ENCODE measurements at places on chromosomes 7 and 10.

GRCh38 chr7:36299823-36300341 is 89.8 kb upstream of the ANLN start:
- no peak for DNase-seq

GRCh38 chr7:49703881-49704280 is 69.6 kb upstream of the VWC2 start:
- DNase-seq: no peak

DNA sequence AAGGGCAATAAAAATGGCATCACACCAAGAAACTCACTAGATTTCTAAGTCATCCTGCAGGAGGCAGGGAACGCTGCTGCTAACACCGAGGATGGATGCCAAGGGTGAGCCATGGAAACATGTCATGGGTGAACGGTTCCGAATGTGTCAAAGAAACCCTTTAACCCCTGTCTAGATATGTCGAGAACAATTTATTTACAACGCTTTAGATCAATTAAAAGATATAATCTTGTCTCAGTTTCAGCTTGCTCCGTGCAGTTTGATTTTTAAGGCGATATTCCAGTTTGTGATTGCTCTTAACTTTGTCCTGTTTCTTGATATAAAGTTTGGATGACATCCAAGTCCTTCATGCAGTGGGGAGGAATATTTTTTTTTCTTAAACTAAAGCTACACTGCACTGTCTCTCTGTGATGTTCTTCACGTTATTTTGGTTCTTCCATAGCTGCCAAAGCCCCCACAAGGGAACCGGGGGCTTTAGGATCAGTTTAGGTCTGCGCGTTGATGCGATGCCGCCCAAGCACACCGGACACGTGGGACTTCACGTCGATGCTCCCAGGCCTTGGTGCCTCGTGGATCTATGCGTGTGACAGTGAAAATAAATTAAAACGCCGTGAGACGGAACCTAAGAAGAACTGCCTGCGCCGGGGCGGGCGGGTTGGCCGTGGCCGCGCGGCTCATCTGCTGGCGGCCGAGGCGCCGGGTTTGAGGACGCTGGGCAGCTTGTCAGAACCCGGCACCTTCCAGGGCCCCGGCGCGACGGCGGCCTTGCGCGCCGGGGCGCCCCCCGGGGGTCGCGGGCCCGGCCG is 220.3 kb downstream of the PHTF2 start:
- no peak for DNase-seq

GRCh38 chr7:126533715-126534114 is 719.0 kb downstream of the GRM8 start:
- no peak for DNase-seq

DNA sequence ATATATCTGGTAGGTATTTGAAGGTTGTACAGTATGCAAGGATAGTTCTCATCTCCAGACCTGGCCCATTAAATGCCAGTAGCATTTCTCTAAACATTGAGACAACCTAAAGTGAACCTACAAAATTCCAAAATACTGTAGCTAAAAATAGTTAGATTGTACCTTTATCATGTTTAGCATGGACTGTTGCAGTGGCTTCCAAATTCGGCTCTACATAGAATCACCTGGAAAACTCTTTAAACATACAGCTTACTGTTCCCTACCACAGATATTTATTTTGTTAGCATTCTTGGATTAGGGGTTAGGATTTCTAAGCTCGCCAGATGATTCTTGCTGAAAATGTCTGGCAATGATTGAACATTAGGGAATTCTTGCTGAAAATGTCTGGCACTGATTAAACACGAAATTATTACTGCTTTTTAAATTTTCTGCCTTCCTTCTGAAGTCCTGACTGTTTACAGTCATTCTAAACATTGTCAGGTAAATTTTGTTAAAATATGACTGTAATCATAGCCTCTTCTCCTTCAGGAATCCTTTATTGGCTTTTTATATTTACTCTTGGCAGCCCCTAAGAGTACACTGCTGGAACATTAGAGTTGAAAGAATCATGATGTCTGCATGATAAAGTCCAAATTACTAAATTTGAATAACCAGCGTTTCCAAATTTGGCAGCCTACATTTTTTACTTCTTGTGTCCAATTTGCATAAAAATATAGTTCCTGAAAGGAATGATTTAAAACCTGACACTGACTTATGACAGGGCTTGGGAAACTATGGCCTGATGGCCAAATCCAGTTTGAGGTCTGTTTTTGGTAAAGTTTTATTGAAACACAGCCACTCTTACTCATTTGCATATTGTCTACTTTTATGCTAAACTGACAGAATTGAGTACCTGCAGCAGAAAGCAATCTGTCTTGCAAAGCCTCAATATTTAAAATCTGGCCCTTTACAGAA is 40.3 kb downstream of the SHOC2 start:
- no peak for DNase-seq

DNA sequence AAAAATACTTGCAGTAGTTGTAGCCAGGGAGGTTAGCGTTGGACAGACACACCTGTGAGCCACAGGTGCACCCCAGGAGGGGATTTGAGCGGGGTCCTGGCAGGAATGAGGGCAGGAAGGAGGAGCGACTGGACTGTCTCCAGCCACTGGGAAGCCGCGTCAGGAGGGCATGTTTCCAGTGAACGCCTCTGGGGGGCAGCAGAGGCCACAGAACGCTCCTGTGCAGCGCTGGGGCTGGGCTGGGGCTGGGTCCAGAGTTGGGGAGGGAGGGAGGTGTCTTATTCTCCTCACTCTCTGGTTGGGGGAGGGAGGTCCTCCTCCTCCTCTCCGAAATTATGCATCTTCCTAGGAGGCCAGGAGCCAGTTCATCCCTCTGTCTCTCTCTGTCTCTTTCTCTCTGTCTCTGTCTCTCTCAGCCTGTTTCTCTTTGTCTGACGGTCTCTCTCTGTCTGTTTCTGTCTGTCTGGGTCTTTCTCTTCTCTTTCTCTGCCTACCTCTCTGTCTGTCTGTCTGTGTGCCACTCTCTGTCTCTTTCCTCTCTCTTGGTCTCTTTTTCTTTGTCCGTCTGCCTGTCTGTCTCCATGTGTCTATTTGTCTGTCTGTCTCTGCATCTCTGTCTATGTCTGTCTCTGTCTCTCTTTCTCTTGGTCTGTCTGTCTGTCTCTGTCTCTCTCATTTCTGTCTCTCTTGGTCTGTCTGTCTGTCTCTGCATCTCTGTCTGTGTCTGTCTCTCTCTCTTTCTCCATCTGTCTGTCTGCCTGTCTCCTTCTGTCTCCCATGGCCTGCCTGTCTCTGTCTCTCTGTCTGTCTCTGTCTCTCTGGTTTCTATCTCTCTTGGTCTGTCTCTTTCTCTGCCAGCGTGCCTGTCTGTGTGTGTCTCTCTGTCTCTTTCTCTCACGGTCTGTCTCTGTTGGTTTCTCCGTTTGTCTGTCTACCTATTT is 9.9 kb upstream of the PSMG3 start:
- peak; percentile 73 for DNase-seq

DNA sequence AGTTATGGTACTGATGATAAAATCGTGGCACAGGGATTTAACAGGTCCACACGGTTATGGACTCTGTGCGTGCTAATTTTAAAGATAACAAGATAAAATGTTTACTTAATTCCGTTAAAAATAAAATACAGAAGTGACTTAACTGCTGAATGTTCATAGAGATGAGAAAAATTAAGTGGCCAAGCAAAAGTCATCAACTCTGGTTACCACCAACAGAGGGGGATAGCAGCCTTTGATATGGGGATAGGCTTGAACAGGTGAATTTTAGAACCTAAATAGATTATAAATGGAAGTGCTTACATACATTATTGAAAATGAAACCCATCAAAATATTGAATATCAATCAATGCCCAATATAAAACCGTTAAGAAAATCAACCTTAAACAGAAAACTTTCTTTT is 245.0 kb downstream of the WDR37 start:
- DNase-seq: no peak

DNA sequence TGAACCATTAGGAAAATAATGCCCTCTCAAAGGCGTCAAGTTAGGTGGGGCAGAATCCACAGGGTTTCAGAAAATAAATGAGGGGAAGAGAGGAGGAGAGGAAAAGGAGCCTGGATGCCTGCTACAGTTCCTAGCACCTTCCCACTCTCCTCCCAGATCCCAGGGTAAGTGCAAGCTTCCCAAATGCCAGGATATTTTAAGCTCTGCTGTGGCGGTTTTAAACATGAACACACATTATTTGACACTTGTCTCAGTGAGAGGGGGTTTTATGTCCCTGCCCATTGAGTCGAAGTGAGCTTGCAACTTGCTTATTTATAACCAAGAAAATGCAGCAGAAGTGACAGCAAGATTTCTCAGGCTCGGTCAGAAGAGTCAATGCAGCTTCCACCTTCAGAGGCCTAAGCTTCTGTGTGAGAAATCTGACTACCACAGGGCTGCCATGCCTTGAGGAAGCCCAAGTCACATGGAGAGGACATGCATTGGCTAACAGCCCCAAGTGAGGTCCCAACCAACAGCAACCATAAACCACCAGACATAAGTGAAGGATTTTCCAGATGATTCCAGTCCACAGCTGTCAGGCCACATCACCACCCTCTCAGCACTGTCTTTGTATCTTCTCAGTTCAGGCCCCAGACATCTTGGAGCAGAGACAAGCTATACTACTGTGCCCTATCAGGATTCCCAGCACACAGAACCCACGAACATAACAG is 17.9 kb upstream of the BMPER start:
- DNase-seq: no peak

DNA sequence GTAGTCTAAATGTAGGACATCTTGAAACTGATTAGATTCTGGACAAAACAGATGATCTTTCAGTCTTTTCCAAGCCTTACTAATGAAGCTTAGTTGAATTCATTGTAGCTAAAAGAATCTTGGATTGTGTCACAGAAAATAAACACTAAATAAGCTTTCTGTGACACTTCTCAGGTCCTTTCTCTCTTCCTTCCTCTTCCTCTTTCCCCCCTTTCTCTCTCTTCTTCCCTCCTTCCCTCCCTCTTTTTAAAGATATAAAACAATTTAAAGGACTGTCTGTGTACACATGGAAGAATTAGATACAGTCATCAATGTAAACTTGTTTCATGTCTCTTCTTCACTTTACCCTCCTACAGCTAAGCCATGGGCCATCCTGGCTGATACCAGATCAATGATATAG is 5.3 kb upstream of the COMMD3 start:
- DNase-seq: no peak

- no peak for DNase-seq
Observed at GRCh38 chr10:19003341-19003740, 45.3 kb upstream of the MALRD1 start.

DNA sequence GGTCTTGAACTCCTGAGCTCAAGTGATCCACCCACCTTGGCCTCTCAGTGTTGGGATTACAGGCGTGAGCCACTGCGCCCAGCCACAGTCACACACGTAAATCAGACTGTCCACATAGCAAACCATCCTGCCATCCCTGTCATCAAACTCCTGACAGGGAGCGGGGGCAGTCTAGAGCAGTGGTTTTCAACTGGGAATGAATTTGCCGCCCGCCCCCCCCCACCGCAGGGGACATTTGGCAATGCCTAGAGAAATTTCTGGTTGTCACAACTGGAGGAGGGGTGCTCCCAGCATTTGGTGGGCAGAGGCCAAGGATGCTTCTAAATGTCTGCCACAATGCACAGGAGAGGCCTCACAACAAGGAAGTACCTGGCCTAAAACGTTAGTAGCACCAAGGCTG is 24.1 kb downstream of the CAMK2G start:
- DNase-seq: no peak

- DNase-seq: no peak
Observed at GRCh38 chr7:114343949-114344708, 70.5 kb upstream of the FOXP2 start.

DNA sequence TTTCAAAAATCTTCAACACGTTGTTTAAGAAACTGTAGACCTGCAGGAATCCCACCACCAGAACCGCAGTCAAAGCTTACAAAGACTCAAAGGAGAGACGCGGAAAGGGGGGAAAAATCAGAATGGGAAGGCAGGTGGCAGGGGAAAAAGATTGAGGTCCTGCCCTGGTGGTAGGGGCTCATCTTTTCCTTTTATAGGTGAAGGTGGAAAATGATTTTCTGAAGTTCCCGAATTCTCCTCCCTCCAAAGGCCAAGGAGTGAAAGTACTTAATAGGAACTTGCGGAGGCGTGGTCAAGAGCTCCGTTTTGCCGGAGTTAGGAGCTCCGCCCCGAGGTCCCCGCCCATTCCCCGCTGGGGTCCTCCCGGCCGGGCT is 724 bp downstream of the BBIP1 start:
- peak; percentile 91 for DNase-seq

- DNase-seq: no peak
Observed at GRCh38 chr10:12194752-12195271, 879 bp downstream of the NUDT5 start.

GRCh38 chr7:94059746-94060145 is 55.6 kb upstream of the BET1 start:
- DNase-seq: no peak

GRCh38 chr7:25820432-25821040 is 331.5 kb upstream of the NFE2L3 start:
- peak; percentile 6 for DNase-seq

GRCh38 chr10:11358011-11358410 is 253.4 kb downstream of the USP6NL start:
- no peak for DNase-seq

DNA sequence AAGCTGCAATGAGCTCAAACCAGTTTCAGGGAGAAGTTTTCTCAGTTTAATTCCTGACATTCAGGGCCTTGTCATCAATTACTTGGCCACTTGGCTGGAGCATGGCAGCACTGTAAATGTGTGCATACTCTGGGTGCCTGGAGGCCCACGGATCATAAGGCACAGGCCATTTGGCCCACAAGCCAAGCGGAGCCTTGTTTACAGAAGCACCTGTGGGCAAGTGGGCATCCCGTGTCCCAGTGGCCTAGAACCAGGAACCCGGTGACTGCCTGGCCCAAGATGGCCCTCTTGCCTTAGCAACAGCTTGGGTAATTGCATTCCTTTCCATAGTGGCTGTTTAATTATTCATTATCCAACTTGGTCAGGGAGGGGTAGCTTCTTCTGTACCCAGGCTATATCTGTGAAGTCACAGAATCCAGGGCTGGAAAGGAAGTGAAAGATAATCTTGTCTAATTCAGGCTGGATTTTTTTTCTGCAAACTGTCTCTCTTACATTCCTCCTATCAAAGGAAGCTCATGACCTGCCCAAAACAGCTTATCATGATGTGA is 426.4 kb upstream of the ZMIZ1 start:
- DNase-seq: no peak

GRCh38 chr7:154200241-154200640 is 148.0 kb downstream of the DPP6 start:
- DNase-seq: no peak

DNA sequence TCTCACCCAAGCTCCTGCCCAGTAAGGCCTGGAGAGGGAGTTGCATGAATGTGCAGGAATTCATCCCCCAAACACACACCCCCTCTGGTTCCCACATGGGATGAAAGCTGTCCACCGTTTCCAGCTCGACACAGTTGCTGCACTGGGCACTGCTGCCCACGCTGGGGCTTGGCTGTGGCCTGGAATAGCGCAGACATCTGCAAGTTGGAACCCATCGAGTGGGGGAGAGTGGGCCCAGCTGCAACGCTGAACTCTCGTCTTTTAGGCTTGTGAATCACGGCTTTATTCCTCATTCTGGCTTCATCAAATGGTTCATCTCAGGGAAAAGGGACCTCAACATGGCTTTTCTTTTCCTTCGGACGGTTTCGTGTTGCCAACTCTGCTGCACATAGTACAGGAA is 264.7 kb downstream of the DNAJB6 start:
- DNase-seq: no peak
